ENCODE measurements at places on chromosomes 12 and 14.

DNA sequence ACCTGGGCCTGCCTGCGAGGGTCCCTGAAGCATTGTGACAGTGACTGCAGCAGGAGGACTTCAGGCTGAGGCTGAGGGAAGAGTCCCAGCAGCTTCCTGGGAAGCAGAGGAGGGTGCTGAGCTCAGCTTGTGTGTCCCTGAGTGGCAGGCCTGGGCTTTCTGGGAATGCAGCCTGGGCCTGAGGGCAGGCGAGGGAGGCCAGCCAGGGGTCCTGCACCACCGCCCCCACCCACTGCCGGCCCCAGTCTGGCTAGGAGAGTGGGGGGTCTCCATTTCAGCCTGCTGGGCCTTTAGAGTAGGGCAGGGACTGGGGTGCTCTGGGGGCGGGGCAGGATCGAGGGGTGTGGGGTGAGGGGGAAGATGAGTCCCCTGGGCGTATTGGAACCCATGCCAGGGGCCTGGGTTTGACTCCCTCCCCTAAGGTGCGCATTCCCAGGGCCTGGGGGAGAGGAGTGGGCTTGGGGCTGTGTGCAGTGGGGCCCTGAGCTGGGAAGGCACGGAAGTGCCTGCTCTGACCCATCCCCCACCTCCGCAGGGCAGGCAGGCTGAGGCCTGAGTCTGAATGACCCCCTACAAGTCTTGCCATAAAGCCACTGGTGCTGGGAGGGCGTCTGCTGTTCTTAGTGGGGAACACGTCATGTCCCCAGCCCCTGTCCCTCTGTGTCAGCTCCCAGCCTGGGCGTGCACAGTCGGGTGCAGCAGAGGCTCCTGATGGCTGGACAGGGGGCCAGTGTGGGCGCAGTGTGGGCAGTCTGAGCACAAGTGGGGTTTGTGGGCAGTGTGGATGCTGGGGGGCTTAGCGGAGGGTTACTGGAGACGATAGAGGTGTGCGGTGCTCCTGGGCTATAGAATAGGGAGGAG is 46.4 kb downstream of the KRT80 start:
- no peak for DNase-seq

DNA sequence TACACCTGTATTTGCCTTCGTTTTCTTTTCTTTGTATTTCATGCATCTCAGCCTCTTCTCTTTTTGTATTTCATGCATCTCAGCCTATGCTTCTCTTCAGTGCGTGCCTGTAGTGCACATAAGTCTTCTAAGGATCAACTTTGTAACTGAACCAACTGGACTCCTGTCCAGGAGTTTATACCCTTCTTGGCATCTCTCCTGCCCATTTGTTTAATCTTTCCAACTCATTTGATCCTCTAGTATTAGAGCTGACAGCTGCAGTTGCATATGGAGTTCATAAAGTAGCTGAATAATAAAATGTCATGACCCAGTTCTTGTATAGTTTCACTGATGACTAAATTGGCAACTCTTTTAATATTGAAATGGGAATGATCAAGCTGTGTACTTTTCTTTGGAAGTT is 89.7 kb downstream of the FGD4 start:
- no peak for DNase-seq

- no peak for DNase-seq
Measured at GRCh38 chr12:81208187-81208911, 130.5 kb downstream of the ACSS3 start.

- no peak for DNase-seq
Measured at GRCh38 chr12:6444704-6445688, at the start of gene CD27. CD27 (plus strand) TSS chr12:6444955; CDS start chr12:6445096, 141 bp downstream.

DNA sequence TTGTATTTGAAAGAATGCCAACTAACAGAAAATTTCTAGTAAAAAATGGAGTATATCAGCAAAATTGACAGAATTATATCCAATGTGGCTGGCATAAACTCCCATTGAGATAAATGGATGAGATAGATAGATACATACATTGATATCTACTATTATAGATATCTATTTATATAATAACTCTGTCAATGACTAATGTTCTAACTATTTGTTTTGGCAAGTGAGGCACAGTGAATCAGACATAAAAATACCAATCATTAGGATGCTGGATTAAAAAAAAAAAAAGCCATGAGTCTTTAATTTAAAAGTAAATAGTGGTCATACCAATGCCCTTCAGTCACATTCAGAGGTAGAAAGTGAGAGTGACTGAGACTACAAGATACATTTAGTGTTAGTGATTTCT is 33.7 kb upstream of the GLIPR1 start:
- DNase-seq: no peak

DNA sequence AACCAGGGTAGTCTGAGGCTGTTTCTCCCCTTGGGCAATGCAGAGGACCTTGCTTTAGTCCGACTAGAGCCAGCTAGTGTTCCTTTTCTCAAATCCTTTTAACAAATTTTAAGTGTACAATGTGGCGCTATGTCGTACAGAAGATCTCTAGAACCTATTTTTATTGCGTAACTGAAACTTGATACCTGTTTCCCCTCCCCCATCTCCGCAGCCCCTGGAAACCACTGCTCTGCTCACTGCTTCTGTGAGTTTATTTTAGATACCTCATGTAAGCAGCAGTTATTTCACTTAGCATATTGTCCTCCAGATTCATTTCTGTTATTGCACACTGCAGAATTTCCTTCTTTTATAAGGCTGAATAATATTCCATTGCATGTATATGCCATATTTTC is 1092.3 kb downstream of the AACS start:
- DNase-seq: no peak

GRCh38 chr12:33825986-33826602 is 196.2 kb upstream of the ALG10 start:
- DNase-seq: no peak

Data from HCT116 (cell line).